ENCODE measurements at places on chromosomes 6 and 20. TPM values are rescaled to one million over a fixed set of nuclear protein-coding genes. Genes with fewer than 3 reads are reported as not detected.
A peak's percentile ranks its signal among the peaks of the same experiment; 100 is the strongest.

- ATAC-seq, result no peak
These were observed 496.3 kb downstream of the TFAP2B start for GRCh38 chr6:51314965-51315364.

The HSPA12B gene
- total RNA-seq, result not detected

DNA sequence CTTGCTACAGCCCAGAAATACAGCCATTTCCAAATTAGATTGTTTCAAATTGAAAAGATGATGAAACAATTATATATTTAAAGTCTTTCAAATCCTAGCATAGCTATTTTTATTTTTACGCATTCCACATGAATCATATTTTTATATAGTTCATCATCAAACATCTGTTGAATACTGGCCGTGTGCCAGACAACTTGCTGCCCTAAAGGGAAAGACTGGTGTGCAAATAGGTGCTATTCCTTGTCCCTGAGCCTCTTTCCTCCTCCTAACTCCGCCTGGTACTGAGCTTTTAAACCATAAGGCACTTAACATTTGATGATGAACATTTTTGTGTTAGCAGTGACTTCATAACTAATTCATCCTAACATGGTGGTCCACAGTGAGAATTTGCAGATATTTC is 18.7 kb upstream of the PLCG1 start:
- no peak for ATAC-seq

The DEFB123 gene
- total RNA-seq, result not detected

- no peak for ATAC-seq
These were observed 4.6 kb downstream of the METTL24 start for GRCh38 chr6:110353457-110354001.

- ATAC-seq, result no peak
These were observed 18.3 kb downstream of the MPC1 start for GRCh38 chr6:166364456-166364855.

The EYA4 gene
- total RNA-seq, result not detected

The FNDC1 gene
- total RNA-seq, result not detected

- ATAC-seq, result no peak
These were observed 13.2 kb upstream of the IRF4 start for GRCh38 chr6:378090-378957.

The TBXT gene
- not detected for total RNA-seq

The PLEKHG1 gene
- total RNA-seq, result 7.8 TPM

DNA sequence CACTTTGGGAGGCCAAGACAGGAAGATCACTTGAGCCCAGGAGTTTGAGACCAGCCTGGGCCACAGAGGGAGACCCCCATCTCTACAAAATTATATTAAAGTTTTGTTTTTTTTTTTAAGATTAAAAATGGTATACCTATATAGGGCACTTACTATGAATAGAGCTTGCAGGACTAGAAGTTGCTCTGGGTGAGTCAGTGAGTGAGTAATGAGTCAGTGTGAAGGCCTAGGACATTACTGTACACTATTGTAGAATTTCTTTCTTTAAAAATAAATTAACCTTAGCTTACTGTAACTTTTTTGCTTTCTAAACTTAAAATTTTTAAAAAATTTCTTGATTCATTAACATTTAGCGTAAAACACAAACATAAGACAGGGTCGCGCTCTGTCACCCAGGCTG is 29.7 kb downstream of the STK35 start:
- peak; percentile 69 for ATAC-seq

- ATAC-seq, result no peak
These were observed 401.9 kb downstream of the QKI start for GRCh38 chr6:163816441-163816840.

The OPRL1 gene
- total RNA-seq, result 0.56 TPM

DNA sequence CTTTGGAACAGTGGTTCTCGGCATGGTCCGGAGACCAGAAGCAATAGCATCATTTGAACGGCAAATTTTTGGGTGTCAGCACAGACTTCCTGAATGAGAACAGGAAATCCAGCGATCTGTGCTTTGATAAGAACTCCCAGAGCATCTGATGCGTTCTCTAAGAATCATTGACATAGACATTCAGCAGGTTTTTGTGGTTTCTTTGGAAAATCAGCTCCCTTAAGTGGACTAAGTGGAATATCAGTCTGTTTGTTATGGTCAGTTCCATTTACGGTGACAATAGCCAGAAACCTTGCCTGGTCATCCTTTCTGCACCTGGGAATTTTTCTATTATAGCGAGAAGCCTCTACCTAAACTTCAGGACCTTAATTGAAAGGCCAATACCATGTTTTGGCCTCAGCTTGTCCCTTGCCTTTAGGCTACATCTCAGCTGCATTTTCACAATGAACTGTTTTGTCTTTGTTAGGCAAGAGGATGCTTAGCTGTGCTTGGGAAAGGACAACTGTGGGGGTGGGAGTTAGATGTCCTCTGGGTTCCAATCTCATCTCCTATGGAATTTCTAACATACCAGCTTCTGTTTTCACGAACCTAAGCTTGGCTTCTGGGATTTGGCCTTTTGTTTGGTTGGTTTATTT is 299.7 kb downstream of the CDKAL1 start:
- no peak for ATAC-seq

The SYCP2L gene
- 0.50 TPM for total RNA-seq

The OPRM1 gene
- not detected for total RNA-seq

GRCh38 chr20:23631981-23632710 is 5.6 kb downstream of the CST3 start:
- no peak for ATAC-seq

The COL9A3 gene
- total RNA-seq, result not detected

DNA sequence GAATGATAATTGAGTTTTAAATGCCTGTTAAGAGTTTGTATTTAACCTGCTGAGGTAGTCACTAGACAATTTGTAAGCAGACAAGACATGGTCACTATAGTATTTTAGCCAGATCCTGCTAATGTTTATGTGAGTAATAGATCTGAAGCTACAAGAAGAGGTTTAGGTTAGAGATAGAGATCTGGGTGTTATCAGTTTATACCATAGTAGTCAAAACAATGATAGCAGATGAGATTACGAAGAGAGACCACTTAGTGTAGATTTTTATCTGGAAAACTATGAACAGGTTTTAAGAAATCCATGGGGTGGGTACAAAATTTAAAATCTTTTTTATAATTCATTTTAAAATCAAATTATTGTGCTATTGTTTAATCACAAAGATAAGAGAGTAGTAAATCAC is 47.5 kb downstream of the PHIP start:
- no peak for ATAC-seq

The SSTR4 gene
- not detected for total RNA-seq

GRCh38 chr20:38726804-38727606 is 2.7 kb downstream of the SLC32A1 start:
- ATAC-seq, result no peak

DNA sequence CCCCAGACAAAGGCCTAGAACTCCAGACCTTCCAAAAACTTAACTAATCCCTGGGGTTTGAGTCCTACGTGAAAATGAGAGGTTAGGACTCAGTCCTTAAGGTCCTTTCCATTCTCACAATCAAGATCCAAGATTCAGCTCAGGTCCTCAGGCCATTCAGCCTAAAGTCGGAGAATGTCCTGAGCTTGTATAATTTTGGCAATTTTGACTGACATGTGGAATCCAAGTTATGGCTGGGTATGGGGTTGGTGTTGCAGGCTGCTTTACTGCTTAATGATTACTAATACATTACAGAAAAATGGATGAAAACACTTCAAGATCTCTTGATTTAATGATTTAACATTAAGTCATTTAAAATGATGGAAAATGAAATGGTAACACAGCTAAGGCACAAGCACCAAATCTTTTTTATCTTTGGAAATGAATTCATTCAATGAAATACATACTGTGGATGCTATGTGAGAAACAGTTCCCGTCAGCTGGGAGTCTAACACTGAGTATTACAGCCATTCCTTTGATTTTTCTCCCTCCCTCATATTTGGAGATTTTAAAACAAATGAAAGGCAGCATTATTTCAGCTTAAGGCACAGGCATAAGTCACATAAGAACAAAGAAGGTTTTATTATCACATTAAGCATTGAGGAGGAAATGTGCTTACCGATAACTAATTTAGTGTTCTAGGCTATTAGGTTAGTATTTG is 1.3 kb downstream of the ARHGAP18 start:
- ATAC-seq, result no peak

The FYN gene
- 326 TPM for total RNA-seq

- ATAC-seq, result peak; percentile 89
These were observed 61.3 kb downstream of the TRERF1 start for GRCh38 chr6:42390228-42390934.

GRCh38 chr20:45630371-45630770 is 713 bp downstream of the WFDC9 start:
- ATAC-seq, result no peak

DNA sequence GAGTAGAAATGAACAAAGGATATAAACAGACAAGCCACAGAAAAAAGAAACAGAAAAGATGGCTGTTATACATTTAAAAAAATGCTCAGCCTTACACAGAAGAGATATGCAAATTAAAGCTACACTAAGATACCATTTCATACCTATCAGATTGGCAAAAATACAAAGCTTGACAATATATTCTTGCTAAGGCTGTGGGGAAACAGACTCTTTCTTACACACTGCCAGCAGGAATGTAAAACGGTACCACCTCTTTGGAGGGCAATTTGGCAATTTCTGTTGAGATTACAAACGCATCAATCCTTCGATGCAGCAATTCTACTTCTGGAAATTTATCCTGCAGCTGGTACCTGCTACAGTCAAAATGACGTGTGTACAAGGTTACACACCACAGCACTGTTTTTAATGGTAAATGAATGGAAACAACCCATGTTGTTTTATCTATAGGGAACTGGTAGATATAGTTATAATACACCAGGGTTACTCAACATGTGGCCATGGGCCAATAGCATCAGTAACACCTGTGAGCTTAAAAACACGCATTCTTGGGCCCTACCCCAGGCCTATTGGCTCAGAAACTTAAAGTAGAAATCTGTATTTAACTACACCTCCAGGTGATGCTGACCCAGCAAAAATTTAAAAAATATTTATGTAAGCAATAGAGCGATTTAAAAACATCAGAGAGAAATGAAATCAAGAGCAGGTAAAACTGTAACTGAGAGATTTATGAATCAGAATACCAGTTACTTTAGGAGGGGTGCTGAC is 53.3 kb downstream of the TRAM2 start:
- ATAC-seq, result no peak
